ENCODE measurements at places on chromosomes 2 and 18.

DNA sequence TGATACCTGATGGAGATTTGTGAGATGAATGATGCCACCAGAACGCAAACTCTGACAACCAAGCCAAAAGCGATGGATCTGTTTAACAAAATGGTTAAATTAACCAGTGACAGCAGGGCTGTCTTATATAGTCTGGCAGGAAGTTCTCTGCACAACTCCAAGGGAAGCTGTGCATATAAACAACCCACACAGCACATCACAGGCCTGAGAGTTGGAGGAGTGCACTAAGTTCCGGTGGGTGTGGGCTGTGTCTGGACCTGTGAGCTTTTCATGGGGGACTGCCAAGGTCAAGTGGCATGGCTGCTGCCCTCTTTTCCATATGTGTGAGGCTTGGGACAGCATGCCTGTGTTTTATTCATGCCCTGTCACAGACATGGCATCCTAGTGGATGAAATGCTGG lies 414.6 kb upstream of the TRIB2 start:
- no peak for DNase-seq

DNA sequence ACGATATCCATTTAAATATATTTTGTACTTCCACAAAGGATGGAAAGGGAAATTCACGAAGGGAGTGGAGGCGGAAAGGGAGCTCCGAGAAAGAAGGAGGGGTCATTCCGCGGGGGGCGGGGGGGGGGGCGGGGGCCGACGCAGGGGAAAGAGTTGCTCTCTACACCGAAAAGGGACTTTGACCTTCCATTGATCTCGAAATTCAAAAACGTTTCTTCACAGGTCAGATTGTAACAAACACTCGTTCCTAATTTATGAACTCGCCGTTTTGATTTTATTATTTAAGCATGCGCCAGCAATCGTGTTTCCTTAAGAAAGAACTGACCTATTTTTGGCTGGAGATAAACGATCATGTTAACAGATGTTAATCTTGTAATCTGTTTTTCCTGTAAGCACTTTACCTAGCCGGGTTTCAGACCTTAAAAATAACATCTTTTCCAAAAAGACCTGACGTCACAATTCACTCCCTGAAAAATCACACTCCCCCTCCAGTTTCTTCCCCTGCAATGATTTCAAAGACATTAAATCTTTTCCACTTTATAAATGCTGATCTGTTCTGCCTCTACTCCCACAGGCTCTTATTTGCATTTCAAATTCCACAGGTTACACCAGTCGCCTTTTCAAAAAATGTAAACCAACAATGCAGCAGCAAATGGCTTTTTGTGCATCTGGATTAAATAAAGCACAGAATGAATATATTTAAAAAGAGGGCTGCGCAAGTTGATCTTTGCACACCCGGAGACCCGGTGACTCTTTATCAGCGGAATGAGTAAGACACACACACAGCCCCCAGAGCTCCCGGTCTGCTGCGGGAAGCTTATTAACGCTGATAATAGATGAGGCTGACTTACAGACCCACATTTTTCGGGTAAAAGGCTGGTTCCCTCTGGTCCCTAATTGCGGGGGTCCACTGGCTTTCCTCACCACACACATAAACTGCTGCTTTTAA lies 1.6 kb downstream of the ZNF516 start:
- DNase-seq: peak; percentile 24

DNA sequence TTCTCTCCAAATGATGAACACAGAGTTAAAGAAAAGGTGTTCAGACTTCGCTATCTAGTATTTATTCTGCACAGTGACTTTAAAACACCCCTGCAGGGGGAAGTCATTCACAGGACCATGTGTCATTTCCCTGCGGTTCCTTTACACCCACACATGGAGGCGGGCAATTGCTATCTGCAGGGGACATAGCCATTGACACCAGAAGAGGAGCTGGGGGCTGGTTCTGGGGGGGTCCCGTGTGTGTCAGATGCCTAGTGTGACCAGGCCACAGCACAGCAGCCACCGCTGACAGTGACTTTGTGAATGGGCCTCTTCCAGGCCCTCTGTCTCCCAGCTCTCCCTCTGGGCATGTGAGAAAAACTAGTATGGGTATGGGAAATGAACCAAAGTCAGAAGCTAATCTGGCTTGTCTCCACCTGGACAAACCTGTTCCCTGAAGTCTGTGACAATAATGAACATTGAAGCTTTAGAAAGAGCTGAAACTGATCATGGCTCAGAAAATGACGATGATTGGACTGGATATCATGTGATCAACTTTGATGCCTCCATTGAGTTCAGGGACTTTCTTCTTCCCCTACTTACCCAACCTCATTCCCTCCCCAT lies 7.5 kb upstream of the GBX2 start:
- DNase-seq: no peak

GRCh38 chr2:72153924-72154323 lies 6.3 kb upstream of the CYP26B1 start:
- DNase-seq: no peak

DNA sequence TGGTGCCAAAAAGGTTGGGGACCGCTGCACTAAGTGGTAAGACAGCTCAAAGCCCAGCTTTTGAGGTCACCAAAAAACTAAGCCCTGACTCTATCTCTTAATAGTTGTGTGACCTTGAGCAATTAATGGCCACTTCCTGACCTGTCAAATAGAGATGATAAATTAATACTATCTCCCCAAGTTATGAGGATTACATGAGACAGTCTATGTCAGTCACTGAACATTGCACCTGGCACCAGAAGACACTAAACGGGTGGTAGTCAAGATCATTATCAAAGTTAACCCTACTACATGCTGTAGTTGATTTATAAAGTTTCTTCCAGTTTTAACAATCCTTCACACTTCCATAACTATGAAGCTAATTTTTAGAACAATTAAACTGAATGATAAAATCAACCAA lies 36.5 kb downstream of the STPG4 start:
- no peak for DNase-seq

DNA sequence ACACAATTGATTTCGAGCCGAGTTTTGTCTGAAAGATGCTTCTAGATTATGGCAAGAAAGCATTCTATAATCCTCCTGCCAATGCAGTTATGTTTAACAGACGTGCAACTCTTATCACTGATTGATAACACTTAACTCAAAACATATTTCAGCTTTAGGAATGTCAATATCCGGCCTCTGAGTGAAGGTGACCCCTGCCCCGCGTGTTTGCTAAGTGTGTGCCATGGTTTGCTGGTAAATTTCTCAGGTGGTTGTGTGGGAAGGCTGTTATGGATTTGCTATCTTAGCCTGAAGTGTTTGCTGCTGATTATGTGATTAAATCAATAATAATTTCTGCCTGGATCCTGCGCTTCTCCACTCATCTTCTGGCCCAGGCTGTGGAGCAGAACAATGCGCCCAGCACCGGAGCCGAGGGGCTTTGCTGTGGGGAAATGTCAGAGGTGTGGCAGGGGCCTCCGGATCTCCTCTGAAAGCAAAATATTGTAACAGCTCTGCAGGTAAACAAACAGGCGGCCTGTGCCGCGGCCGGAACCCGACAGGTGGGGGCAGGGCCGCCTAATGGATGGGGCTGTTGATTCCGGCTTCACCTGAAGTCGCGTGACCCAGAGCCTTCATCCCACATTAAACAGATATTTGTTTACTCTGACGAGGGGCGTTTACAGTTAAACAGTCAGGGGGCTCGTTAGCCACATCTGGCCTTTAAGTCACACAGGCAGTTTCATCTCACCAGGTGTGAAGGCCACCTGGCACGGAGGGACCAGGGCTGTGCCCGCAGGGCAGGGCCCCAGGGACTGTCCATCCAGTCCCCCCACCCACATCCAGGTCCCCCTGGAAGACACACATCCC lies 210.7 kb upstream of the SALL3 start:
- no peak for DNase-seq

DNA sequence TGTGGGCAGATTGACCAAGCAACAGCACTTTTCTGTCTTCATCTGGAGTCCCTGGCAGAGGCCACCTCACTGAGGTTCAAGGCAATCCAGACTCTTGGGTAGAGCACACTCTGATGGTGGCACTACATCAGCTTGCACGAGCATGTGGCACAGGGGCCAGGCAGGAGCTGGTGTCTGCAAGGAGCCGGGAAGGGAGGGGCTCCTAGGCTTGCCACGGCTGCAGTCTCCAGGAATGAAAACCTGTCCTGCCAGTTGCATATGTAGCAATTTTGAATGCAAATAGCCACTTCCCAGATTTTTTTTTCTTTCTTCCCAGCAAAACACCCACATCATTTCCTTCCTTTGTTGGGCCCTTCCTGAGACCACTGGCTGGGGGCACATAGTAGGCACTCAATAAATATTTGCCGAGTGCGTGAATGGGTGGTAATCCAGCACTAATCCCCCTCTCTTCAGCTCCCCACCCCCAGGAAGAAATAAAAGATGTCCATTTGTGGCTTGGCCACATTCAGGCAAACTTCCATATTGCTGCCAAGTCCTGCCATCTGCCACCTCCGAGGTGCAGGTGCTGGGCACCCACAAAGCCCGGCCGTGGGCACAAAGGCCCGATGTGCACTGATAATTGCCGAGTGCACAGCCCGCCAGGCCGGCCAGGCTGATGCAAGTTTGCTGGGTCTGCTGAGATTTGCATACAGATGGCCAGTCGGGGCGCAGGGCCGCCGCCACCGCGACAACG lies 72.4 kb downstream of the MYCN start:
- DNase-seq: no peak

DNA sequence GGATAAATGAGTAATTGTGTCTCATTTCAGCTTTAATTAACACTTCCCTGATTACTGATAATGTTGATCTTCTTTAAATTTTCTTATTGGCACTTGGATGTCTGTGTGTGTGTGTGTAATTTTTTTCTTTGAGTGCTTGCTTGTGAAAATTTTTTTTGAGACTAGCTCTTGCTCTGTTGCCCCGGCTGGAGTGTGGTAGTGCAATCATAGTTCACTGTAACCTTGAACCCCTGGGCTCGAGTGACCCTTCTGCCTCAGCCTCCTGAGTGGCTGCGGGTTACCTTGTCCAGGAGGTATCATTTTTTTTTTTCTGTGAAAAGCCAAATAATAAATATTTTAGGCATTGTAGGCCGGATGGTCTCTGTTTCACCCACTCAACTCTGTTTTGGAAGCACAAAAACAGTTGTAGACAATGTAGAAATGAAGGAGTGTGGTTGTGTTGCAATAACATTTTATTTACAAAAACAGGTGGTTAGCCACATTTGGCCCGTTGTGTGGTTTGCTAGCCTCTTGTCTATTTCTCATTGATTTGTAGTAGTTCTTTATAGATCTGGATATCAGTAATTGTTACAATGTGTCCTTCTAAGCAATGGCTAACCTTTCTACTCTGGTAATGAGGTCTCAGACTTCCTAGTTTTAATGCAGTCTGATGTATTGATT lies 7.9 kb downstream of the IL1RL2 start:
- DNase-seq: no peak

DNA sequence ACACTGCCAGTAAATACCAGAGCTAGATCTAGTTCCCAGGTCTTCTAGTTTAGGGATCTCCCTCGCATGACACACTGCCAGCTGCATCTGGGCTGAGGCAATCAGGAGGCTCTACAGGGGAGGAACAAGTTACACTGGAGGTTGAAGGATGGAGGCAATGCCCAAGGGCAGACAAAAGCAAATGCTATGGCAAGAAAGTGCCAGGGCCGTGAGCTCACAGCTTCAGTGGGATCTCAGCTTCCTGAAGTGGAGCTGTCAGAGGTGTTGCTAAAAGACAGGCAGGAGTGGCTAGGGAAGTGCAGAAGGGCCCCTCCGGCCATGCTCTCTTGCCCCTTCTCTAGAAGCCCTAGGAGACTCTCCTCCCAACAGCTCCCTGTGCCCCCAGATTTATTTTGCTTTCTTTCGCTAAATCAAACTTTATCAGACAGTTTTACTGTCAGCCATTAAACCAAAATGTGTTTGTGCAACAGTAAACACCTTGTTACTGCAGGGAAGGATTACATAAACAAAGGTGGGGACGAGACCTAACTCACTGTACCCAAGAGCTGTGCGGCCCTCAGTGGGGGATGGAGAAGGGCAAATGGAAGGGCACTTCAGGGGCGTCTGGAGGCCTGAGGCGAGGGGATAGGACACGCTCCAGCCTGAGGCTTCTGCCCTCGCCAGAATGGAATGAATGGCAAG lies 39.4 kb upstream of the PKDCC start:
- DNase-seq: no peak

- DNase-seq: no peak
Measured at GRCh38 chr18:62101321-62101721, 85.5 kb downstream of the PIGN start.

- DNase-seq: no peak
Measured at GRCh38 chr2:189927823-189928222, 134.7 kb downstream of the MSTN start.

DNA sequence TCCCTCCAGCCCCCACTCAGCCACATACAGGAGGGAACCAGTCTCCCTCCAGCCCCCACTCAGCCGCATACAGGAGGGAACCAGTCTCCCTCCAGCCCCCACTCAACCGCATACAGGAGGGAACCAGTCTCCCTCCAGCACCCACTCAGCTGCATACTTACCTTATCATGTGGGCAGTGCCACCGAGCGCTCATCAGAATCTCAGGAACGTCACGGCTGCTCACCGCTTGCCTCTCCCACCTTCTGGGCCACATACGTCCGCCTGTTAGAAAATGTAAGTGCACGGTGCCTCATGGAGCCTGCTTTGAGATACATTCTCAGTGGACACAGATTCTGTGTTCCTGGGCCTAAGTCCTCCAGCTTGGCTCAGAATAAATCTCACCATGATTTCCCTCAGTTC lies 124.8 kb downstream of the PXDN start:
- DNase-seq: no peak

- no peak for DNase-seq
Measured at GRCh38 chr2:231138699-231139098, 13.9 kb upstream of the HTR2B start.

DNA sequence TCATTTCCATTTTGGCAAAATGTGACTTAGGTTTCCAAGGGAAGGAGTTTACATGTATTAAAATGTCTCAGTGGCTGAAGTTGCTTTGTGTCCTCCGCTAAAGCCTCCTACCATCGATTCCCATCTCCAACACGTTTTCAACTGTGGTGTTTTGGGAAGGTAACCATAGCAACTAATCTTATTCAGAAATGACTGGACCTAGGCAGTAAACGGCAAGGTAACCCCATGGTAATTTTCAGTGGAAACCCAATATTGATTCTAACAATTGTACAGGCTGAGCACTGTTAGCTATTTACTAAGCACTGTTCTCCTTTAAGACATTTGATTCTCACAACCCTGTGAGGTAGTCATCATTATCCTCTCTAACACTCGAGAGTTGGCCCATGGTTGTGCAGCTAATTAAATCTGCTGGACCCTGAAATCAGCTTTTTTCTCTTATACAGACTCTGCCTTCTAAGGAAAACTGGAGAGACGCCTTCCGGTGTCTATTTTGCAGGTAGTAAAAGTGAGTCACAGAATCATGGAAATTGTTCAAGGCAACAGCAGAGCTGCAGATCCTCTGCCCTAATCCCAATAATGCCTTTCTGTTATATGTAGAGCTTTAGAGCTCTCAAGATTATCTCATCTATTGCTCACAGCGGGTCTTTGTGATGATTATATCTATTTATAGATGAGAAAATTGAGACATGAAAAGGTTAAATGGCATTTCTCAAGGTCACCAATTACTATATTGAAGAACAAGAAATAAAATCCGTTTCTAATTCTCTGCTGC lies 36.2 kb downstream of the FASTKD2 start:
- no peak for DNase-seq
